Non-pigmented ciliary epithelial cell (primary cell): ENCODE measurements at places on chromosomes 1 and 21.

DNA sequence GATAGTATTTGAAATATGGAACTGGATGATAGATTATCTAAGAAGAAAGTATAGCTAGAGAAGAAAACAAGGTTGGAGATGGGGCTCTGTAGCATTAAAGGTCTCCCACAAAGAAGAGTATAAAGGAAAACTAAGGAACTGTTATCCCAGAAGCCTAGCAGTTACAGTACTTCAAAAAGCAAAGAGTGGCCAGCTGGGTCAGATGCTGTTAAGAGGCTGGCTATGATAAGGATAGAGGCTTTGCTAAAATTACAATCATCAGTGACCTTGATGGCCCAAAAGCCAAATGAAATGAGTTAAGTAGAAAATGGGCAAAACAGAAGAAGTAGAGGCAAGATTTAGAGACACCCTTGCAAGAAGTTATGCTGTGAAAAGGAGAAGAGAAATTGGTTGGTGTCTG lies 25.1 kb upstream of the ANGPTL1 start:
- no peak for DNase-seq

DNA sequence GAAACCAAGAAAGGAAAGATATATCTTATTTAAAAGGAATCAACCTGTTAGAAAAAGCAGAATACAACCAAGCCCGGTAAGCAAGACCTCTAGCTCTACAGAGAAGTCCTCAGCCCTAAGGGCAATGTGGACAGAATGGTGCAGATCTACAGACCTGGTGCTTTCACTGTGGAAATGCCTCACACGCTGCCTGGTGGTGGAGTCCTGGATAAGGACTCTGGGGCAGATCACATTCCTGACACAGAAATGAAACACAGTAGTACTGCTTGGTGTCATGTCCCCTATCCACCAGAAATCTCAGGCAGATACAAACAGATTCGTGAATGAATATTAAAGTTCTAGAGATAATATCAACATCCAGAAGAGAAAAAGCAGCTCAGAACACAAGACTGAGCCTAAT lies 6.8 kb downstream of the CNN3 start:
- DNase-seq, result no peak

DNA sequence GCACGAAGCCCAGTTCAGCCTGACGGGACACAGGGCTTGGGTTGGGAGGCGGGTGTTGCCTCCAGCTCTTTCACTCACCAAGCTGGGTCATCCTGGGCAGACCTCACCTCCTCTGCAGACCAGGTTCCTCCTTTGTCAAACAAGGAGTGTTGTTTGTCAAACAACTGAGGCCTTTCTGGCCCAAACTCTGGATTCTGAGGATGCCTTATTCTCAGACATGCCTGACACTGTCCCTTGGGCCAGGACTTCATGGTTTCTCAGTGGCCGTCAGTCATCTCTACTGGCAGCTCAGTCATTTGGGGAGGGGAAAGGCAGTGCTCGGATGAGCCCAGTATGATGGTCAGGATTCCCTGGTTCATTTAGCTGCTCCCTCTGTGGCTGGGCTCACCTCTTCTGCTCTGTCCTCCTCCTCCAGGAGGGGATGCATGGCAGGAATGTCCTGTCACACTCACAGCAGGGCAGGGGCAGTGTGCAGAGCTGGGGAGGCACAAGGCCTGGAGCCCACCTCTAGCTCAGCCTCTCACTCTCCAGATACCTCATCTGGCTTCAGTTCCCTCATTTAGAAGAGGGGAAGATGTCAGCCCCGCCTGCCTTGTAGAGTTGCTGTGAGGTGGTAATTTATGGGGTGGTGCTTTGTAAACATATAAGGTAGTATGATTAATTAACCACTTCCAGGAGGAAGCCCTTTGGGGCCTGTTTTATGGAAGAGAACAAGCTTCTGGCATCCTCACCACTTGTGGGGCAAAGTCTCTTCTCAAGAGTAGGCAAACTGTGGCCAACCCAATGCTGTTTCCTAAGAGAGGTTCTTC lies 20.6 kb downstream of the SLC2A1 start:
- no peak for DNase-seq

GRCh38 chr1:170503665-170504064 lies 28.3 kb upstream of the GORAB start:
- DNase-seq, result no peak
